Central memory CD4-positive, alpha-beta T cell (primary cell): ENCODE measurements at places on chromosomes 1 and 21.

DNA sequence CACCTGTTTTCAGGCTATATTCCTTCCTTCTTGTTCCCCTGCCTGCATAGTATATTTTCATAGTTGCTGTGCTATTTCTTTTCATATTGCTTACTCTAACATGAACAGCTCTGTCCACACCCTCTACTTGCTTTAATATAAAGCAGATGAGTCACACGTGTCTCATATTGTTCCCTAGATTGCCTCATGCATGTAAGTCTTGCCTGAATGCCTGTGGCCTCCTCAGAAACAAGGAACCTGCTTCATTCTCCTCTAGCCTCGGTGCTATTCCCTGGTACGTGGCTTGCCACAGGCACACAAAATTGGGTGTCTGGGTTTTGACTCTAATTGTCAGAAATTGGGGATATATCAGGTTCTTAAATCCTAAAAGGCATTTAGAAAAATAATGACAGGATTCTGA is 16.5 kb upstream of the PKP1 start:
- DNase-seq, result no peak

DNA sequence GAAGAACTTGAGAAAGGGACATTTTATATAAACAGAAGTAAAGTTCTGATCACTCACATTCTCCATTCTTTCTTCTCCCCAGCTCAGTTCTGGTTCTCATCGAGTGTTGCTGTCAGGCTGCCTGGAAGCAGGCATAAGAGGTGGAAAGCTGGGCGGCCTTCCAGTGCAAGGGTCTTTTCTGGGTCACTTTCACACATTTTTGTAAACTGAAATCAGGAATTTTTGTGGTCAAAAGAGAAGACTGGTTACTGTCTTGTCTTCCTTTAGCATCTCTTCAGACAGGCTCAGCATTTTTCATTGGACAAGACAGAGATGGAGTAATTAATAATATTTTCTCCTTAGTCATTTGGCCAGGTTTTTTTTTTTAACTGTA is 93.7 kb downstream of the CTH start:
- no peak for DNase-seq

GRCh38 chr21:36744560-36745231 is 45.8 kb downstream of the SIM2 start:
- no peak for DNase-seq

- DNase-seq, result no peak
These were observed 771.6 kb upstream of the CXADR start for GRCh38 chr21:16741141-16741665.
